ENCODE measurements at places on chromosomes 11 and 22. TPM values are rescaled to one million over a fixed set of nuclear protein-coding genes. Genes with fewer than 3 reads are reported as not detected.

GRCh38 chr11:69588270-69588669 lies 52.7 kb upstream of the CCND1 start:
- no peak for DNase-seq

- DNase-seq, result no peak
These were observed 35.3 kb upstream of the ARHGAP20 start for GRCh38 chr11:110747531-110747930.

DNA sequence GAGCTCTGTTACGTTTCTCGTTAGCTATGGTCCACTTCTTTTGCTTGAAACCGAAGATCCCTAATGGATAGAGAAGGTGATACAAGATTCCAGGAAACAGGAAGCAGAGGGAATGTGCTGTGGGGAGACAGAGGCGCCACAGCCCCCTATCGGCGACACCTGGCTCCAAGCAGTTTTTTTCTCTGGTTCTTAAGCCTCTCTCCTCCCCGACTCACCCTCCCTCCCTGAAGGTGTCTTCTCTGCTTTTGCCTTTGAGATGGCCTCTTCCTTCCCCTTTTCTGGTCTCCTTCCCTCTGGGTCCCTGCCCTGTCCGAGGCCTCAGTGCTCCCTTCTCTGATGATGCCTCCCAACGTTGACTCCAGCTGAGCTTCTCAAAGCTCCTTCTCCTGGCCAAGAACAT lies 14.2 kb upstream of the APOBEC3A start:
- no peak for DNase-seq

DNA sequence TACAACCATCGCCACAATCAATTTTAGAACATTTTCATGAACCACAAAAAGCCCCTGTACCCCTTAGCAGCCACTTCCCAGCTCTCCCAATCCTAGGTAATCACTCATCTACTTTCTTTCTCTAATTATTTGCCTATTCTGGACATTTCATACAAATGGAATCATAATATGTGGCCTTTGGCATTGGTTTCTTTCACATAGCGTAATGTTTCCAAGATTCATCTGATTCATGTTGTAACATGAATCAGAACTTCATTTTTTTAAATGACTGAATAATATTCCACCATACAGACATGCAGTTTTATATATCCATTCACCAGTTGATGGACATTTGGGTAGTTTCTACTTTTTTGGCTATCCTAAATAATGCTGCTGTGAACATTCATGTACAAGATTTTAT lies 56.2 kb upstream of the RCN1 start:
- no peak for DNase-seq

GRCh38 chr11:11989774-11990744 lies 18.4 kb downstream of the DKK3 start:
- no peak for DNase-seq

- DNase-seq, result no peak
These were observed at the start of gene TRPC6 for GRCh38 chr11:101583251-101584128. TRPC6 (minus strand) TSS chr11:101584007; CDS start chr11:101583503, 504 bp downstream.

GRCh38 chr11:72812604-72812966 lies 1.6 kb upstream of the ATG16L2 start:
- DNase-seq, result peak; percentile 77

DNA sequence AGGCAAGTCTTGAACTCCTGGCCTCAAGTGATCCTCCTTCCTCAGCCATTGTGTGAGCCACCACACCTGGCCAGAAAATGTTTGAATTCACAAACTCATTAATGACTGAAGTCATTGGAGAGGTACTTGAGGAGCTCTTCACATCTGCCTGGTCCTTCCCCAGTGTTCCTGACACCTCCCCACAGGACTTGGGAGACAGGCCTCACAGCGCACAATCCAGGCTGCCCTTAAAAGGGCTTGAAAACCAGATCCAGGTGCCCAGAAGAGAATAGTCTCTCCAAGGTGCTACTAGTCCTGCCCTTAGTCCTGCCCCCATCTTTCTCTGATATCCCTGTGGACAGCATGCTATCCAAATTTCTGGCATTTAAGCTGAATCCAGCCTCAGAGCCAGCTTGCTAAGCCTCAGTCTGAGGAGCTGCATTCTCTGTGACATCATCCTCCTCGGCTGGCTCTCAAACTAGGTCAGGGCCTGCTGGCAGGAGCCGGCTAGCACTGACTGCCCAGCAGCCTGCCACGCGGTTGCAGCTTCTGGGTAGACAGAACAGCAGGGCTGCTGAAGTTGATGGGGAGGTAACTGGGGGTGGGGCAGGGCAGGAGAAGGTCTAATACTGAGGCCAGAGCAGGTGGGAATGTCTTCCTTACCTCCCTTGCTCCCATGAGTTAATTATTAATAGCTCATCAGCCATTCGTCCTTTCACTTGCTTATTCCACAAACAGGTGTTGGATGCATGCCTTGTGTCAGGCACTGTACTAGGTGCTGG lies 35.3 kb upstream of the NECTIN1 start:
- no peak for DNase-seq

DNA sequence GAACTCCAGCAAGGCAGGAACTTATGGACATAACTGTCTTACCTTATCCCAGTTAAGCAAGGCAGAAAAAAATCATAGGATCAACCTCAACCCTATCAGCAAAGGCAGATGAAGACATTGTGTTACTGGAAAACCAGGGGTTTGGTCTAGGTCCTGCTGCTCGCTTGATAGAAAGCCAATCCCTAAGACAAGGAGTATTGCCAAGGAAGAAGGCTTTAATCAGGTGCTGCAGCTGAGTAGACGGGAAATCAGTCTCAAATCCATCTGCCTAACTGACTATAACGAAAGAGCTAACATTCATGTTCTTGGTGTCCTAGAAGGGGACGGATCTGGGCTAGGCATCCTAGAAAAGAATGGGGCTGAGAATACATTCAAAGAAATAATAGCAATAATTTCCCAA lies 1158.7 kb upstream of the CNTN5 start:
- DNase-seq, result no peak

GRCh38 chr22:49589811-49590210 lies 237.9 kb downstream of the BRD1 start:
- DNase-seq, result no peak

DNA sequence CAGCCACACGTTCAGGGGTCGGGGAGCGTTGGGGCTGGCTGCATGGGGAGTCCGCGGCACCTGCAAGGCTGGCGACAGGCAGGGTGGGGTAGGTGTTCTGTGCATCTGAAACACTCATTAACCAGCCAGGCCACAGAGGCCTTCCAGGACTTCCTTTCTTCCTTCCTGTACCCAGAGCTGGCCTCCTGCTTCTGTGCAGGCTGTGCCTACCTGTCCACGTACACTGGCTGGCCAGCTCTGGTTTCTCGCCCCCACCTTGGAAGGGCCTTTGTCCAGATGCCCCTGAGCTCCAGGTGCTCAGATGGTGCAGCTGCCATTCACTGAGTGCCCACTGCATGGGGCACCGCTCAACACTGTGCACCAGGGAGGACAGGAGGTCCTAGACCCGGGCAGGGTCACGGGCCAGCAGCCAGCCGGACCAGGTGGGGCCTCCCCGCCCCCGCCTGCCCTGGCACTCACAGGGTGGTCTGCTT lies 15.9 kb downstream of the TTLL12 start:
- DNase-seq, result no peak

- no peak for DNase-seq
These were observed 19.5 kb downstream of the YPEL4 start for GRCh38 chr11:57630171-57630570.

- DNase-seq, result no peak
These were observed 111.6 kb downstream of the SIK3 start for GRCh38 chr11:116986521-116987105.

DNA sequence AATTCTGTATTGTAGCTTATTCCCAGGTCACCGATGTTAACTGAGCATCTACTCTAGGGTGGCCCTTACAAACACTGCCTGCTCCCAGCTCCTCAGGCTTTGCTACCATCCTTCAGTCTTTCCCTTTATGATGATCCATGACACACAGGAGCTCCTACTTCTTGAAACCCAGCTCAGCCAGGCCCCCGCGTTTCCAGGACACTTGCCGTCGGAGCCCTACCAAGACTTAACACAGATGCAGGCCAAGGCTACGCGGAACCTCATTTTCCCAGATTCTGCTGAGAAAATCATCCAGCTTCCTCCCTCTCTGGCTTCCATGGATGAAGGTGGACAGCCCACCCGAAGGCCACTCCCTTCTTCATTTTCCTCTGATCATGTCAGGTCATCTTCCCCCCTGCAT lies 18.6 kb downstream of the IGSF9B start:
- no peak for DNase-seq

DNA sequence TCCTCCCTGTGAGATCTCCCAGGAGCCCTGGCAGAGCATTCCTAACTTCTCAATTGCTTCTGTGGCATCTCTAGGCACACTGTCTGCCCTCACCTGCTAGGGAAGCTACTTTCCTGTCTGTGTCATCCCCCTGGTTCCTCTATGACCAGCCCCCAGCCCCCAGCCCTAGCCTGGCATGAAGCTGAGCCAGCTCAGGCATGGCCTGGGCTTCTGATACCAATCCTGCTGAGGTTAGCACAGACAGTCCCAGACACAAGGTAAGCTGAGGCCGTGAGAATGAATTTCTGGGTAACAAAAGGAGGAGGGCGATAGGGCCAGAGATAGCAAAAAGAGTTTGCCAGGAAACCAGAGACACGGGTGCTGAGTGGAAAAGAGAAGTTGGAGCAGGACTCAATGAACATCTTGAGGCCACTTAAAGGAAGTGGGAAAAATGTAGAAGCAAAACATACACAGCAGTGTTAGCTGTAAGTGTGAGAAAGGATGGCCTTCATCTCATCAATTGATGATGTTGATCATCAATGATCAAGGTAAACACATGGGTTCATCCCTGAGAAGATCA lies 87.6 kb upstream of the PICALM start:
- no peak for DNase-seq

GRCh38 chr22:27416511-27417420 lies 384.8 kb downstream of the MN1 start:
- DNase-seq, result no peak

DNA sequence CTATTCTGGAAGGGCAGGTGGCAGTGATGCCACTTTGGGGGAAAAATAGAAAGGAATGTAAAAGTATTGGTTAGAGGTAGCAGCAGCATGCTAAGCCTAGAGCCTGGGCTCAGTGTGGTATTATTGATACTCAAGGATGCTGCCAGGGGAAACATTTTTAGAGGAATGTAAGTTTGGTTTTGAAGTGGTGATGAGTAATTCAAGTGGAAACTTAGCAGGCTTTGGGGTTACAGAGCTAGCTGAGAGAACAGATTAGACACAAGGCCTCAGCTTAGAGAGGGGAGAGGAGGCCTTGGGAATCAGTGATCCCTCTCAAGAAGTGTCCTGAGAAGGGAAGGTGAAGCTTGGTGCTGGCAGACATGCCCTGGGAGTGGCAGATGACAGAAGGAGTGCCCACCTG lies 32.9 kb upstream of the DDI1 start:
- no peak for DNase-seq

- peak; percentile 56 for DNase-seq
These were observed 2.4 kb downstream of the UCP2 start for GRCh38 chr11:73980001-73980961.

DNA sequence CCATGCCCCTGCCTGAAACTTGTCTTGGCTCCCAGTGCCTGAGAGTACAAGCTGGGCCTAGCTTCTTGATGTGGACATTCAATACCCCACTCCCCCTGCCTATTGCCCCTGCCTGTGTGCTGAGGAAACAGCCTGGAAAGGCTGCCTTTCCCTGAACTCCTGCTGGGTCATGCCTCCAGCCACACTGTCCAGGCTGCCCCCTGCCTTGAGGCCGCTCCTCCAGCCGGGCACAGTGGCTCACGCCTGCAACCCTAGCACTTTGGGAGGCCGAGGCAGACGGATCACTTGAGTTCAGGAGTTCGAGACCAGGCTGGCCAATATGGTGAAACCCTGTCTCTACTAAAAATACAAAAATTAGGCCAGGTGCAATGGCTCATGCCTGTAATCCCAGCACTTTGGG lies 10.1 kb downstream of the CCS start:
- DNase-seq, result no peak

DNA sequence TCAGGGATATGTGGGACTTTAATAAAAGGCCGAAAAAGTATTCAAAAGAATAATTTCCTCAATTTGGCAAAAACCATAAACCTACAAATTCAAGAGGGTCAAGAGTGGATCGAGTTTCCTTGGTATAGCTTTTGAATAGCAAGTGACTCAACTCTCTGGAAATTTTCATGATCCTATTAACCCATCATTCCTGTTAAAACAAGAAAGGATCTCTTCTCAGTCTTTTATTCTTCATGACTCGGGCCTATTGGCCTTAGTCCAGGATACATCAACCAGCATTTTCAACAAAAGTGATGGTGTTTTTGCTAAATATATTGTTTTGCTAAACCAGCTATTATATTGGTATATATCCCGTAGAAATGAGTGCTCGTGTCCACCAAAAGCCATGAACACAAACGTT lies 110.3 kb downstream of the ATXN10 start:
- no peak for DNase-seq

DNA sequence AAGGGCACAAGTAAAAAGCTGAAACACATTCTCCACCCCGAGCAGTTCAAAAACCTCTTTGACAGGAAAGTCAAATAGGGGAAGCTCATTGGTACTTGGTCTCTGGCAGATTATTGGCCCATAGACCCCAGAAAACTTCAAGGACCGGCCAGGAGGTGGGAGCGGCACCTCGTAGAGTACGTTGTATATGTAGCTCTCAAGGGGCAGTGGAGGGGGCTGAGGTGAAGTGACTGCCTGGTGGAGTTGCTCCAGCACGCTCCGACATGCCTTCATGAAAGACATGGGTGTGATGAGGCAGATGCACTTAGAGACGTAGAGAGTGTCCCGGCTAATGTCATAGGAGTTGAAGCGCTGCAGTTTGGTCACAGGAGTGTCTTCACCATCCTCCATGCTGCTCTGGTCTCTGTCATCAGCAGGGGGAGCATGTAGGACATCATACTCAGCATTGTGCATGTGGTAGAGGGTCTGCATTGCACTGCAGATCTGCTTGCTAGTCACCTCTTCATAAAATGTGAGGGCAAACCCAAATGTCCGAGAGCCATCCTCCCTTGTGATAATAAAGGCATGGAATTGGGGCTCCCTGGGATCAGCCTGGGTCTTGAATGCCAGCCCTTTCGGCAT lies 61.3 kb downstream of the DENND5A start:
- DNase-seq, result no peak

GRCh38 chr11:57978686-57979531 lies 44.8 kb upstream of the OR9Q1 start:
- no peak for DNase-seq

- DNase-seq, result no peak
These were observed 18.3 kb downstream of the SBF2 start for GRCh38 chr11:10275714-10276113.

GRCh38 chr22:26650722-26651421 lies 6.5 kb upstream of the MIAT start:
- DNase-seq, result no peak

DNA sequence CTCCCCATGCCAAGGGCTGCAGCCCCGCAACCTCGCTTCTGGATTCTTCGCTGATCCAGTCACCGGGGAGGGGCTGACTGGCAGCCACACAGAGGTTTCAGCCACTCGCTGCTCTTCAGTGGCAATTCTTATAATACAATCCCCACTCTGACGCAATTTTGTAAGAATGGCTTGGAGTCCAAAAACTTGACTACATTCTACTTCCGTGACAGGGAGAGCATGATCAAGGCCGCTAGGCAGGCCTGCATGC lies 14.9 kb downstream of the PPM1F start:
- DNase-seq, result no peak

Gene CHRNA10
- 1.1 TPM for total RNA-seq

Gene C1QTNF4
- 0.30 TPM for total RNA-seq

Gene RASGRP2
- total RNA-seq, result 1.1 TPM

Gene MRGPRX3
- total RNA-seq, result not detected

Gene GAL3ST1
- 1.9 TPM for total RNA-seq

Gene C22orf42
- total RNA-seq, result not detected

Gene TRPC6
- total RNA-seq, result 3.9 TPM

Gene TTC36
- 0.42 TPM for total RNA-seq

Gene HEPN1
- not detected for total RNA-seq

Measured in lower leg skin (tissue), 4 donors.